Endothelial cell of umbilical vein (primary cell): ENCODE measurements at places on chromosomes 1 and 21. TPM values are rescaled to one million over a fixed set of nuclear protein-coding genes. Genes with fewer than 3 reads are reported as not detected.

GRCh38 chr1:938088-938683 is 14.5 kb downstream of the SAMD11 start:
- no peak for DNase-seq

Gene SLFNL1
- polyA plus RNA-seq: 0.14 and 0.25 TPM in 2 replicates

GRCh38 chr1:6468729-6469461 is 2.9 kb upstream of the TNFRSF25 start:
- no peak for DNase-seq

- no peak for DNase-seq
Measured at GRCh38 chr1:237712586-237713157, 178.1 kb downstream of the ZP4 start.

GRCh38 chr1:88741413-88741812 is 57.3 kb downstream of the PKN2 start:
- no peak for DNase-seq

DNA sequence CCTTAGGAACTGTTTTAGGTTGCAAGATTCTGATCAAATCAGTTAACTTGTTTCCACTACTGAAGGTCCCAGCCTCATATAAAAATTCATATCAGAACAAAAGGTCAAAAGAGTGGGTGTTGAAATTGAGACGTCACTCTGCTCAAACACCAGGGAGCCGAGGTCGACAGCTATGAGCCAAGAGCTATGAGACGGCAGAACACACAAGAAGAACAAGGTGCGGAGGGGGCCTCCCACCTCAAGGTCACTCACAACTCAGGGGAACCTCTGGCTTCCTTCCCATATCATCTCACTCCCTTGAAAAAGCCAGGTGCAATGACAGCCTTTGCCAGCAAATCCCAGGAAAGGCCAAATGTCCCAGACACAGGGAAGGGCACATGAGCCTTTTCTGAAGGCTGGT is 749 bp downstream of the SEC16B start:
- DNase-seq: no peak

Gene GJB3
- polyA plus RNA-seq: 0.05 TPM in 1 of 2 replicates, not detected in the other
